Stimulated activated CD4-positive, alpha-beta T cell treated with anti-CD3 and anti-CD28 coated beads, TNF-alpha, amount 100 ng/mL, for 24 hours (primary cell): ENCODE measurements at places on chromosomes 7 and 10.

GRCh38 chr10:37789590-37789989 is 67.8 kb downstream of the ZNF248 start:
- no peak for DNase-seq

DNA sequence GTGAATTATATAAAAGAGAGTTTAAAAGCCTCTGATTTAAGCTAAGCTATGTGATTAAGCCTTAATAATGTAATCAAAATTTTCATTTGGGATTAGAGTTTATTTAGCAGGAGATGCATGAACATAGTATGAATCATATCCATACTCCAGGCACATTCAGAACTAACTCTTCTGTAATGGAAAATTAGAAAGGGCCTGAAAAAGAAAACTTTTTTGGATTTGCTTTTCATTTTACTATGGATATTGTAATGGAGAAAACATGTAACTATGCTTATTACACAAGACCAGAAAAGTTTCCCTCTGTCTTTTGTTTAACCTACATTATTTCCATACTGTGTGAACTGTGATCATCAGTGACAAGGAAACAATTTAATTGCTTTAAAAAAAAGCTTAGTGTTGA is 22.0 kb downstream of the TES start:
- no peak for DNase-seq

DNA sequence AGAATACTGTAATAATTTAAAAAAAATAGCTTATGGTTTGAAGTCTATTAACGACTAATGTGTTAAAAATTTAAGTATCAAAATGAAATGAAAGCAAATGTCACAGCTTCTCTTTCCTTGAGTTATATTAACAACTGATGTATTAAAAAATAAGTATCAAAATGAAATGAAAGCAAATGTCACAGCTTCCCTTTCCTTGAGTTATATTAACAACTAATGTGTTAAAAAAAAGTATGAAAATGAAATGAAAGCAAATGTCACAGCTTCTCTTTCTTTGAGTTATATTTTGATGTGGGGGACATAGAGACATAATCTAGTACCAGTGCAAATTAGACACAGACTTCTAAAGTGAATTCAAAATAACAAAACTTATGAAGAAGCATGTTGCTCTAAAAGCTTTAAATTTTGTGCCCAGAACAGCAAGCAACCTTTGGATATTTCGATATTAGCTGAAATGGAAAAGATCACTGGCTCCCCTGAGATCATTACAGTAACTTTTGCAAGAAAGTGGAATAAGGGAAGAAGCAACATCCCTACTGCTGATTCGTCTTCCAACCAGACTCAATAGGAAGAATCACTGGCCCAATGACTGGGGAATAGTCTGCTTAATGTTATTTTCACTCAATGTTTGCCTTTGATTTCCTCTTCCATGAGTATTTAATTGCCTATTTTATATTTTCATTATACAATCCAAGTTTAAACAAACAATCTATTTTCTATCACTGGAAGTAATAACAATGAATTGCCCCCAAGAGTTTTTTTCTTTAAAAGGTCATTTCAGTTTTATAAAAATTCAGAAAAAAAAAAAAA is 8.0 kb downstream of the SKAP2 start:
- no peak for DNase-seq

GRCh38 chr10:14953424-14954000 is 384 bp downstream of the DCLRE1C start:
- no peak for DNase-seq
